CD4-positive, alpha-beta T cell treated with Interleukin-17A for 1 hour (primary cell): ENCODE measurements at places on chromosomes 12 and 14.

- no peak for DNase-seq
These were observed 228.2 kb upstream of the SYT1 start for GRCh38 chr12:78636231-78636855.

DNA sequence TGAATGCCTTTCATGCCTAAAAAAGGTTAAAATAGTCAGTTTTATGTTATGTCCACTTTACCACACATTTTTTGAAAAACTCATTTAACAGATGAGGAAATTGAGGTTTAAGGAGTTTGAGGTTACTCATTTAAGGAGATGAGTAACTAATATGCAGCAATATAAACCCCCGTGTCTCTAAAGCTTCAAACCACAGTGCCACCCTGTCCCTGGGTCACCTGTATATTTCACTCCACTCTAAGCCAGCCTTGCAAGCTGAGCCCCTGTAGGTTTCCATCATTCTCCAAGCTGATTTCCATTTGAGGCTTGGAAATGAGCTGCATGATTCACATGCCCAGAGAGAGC is 64.4 kb downstream of the NUAK1 start:
- no peak for DNase-seq

DNA sequence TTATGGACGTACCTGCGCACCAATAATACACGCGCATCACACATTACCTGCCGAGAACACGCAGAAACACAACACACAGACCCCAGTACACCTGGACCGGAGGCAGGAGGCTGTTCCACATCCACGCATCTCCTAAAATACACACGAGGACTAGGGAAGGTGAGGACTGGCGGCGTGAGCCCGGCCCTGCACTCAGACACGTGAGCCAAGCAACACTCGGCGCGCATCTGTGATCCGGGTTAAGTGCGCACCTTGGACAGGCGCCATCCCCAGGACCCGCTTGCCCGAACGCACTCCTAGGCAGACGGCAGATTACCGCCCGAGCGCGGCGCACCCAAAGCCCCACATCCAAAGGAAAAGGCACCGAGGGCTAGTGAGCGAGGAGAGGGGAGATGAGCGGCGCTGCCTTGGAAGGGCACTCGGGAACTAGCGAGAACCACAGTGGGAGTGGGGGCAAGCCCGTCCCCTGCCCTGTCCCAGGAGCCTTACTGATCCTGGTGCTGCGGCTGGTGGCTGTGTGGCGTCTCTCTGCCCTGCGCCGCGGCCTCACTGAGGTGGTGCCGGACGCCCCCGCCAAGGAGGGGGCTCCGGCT is 417 bp downstream of the GLS2 start:
- no peak for DNase-seq

- DNase-seq, result no peak
These were observed 531.3 kb downstream of the GALC start for GRCh38 chr14:87461704-87462103.

DNA sequence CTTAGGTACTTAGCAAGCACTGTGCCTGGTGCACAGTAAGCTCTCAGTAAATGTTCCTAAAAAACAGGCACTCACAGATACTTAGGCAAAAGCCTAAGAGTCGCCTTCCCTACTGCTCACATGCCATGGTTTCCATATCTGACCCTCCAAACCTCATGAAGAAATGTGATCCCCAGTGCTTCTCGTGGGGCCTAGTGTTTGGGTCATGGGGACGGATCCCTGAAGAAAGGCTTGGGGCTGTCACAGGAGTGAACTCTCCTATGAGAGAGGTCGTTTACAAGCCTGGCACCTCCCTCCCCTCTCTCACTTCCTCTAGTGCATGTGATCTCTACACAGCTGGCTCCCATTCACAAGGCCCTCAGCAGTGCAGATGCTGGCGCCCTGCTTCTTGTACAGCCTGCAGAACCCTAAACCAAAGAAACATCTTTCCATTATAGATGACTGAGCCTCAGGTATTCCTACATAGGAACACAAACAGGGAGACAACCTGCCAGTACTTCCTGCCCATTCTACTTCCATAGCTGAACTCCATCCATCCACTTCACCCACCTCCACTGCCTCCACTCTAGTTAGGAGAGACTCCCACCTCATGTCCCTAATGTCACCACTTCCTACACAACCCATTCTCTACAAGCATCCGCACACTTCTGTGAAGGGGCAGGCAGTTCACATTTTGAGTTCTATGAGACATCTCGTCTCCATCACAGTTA is 2.9 kb downstream of the SLC15A4 start:
- peak; percentile 33 for DNase-seq

GRCh38 chr14:100341301-100342031 is 18.3 kb downstream of the SLC25A47 start:
- DNase-seq, result peak; percentile 38

DNA sequence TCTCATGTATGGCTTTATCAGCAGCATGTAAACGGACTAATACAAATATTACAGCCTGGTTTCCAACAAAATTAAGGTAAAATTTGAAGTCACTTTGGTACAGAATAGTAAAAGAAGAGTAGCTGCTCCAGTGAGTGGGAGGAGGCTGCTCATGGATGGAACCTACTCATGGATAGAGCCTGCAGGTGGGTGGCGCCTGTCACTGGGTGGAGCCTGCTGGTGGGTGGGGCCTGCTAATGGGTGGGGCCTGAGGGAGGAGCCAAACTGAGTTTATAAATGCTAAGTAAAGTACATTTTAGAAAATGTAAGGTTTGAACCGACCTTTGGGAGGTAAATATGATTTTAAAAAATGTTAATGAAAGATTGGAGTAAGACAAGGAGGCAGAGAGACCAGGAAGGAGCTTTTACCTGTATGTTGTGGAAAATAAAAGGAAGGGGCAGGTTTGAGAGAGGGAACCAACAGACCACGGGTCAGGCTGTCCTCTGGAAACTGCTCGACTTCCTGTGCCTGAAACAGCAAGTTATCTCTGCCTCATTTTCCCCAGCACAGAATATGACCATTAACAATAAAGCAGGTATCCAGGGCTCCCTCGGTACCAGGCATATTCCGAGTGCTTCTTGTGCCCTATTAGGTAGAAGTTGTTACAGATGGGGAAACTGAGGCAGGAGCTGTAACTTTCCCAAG is 55.9 kb upstream of the SEL1L start:
- DNase-seq, result no peak

GRCh38 chr12:121905746-121906145 is 12.6 kb upstream of the CFAP251 start:
- no peak for DNase-seq

- DNase-seq, result no peak
These were observed 1.7 kb upstream of the RARG start for GRCh38 chr12:53233671-53234121.

GRCh38 chr12:92558215-92558773 is 144.5 kb upstream of the PLEKHG7 start:
- no peak for DNase-seq

DNA sequence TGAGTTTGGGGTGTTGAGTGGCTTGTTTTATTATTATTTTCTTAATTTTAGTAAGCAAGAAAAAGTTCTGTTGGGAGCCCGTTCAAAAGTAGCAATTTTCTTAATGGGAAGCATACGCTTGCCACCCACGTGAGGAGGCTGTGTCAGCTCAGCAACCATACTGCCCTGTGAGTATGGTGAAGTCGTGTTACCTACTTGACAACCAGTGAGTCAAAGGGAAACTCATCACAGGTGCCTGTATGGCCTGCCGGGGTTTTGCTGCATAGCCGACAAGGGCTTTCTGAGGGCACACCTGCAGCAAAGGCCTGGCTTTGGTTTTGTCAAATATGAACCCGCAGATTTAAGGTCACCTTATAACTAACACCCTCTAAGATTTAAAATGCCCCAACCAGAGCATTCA is 31.1 kb downstream of the PITPNM2 start:
- DNase-seq, result peak; percentile 39

GRCh38 chr12:50317203-50317602 is 33.9 kb upstream of the LIMA1 start:
- no peak for DNase-seq

GRCh38 chr14:101233021-101233366 is 328.3 kb upstream of the DIO3 start:
- DNase-seq, result no peak

GRCh38 chr14:96176275-96176674 is 28.4 kb upstream of the BDKRB2 start:
- no peak for DNase-seq

- no peak for DNase-seq
These were observed 56.3 kb upstream of the KICS2 start for GRCh38 chr12:64278421-64278820.

DNA sequence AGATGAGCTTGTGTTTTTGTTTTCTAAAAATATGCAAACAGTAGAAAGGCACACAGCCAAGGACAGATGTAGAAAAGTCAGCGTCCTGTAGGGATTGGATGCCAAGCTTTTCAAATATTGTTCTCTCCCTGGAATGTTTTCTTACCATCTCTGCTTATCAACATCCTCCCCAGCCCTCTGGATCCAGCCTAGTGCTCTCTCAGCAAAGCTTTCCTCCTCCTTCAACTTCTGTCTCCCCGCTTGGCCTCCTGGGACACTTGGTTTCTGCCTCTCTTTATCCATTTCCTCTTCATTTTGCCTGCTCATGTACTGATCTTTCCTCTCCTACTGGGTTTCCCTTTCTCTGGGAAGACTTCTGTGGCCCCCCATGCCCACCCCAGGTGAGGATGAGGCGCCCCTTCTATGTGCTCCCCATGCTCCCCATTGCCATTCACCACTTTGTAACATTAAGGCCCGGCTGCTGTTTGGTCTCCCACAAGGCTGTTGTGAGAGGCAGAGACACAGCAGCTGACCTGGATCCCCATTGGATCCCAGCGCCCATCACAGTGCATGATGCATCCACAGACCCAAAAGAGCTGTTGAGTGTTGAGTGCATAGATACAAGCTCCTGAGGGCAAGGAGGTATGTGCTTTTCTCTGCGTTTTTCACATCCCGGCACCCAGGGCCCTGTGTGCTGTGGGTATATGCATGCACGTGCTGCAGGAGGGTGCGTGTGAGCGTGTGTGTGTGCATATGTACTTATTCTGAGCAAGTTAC is 38.2 kb downstream of the EVL start:
- no peak for DNase-seq

DNA sequence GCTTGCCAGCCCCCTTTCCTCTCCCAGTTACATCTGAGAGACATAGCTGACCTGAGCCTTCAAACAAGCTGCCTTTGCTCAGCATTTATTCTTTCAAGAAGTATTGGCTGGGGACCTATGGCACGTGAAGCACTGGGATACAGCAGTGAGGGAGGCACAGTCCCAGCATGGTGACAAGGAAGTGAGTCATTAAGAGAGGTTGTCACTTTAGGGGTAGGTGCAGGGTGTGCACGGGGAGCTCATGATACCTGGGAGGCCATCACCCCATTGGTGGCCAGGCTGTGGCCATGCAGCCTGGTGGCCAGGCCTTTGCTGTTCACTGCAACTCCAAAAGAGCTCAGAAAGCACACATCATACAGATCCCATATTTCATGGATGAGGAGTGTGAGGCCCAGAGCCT is 5.7 kb upstream of the KRT75 start:
- DNase-seq, result no peak

GRCh38 chr14:38339696-38340095 is 83.8 kb upstream of the CLEC14A start:
- no peak for DNase-seq

DNA sequence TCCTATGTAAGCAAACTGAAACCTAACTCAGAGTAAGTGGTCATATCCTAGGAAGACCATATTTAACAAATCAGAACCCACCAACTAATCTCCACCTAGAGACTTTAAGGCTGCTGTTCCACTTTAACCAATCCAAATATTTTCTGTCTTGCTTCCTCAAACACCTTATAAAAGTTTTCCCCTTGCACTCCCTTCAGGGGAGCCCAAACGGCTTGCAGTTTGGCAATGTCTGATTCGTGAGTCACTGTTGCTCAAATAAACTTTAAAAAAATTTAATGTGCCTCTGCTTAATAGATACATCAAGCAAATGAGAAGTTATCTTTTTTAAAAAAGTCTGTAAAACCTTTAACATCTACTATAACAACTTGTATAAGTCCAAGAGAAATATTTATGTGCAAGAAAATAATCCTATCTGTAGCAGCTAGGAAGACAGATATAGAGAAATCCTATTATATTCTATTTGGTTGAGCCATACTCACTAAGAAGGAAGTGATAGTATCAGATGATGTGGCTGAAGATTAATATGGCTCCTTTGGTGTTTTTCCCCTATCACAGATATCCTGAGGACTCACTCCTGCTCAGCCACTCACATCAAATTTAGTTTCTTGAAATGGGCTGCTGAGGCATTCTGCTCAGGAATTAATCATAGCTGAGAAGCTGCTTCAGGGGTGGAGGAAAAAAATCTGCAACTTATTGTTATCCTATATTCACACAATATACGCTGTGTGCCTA is 65.1 kb upstream of the DUSP6 start:
- no peak for DNase-seq

- no peak for DNase-seq
These were observed 31.9 kb upstream of the SOS2 start for GRCh38 chr14:50263321-50263720.

DNA sequence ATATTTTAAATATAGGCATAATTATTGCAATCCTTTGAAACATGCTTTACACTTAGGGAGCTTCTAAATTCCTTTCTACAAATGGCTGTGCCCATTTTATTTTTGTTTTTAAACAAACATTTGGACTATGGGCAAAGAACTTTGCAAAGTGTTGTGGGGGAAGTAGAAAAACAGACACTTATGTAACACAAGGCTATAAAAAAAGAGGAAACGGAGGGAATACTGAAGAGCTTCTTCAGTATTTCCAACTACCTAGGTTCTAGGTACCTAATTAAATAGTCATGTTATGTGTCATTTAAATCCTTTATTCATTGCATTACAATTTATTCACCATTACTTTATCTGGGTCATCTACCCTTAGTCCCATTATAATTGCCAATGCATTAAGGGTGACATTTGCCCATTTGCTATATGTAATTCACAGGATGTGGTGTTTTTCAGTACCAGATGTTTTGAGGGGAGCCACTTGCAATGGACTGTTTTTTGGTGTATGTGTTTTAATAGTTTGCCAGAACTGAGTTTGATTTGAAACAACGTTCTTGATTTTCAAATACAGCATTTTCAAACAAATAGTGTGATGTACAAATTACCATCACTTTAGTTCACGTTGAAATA is 1.5 kb upstream of the MSRB3 start:
- no peak for DNase-seq

DNA sequence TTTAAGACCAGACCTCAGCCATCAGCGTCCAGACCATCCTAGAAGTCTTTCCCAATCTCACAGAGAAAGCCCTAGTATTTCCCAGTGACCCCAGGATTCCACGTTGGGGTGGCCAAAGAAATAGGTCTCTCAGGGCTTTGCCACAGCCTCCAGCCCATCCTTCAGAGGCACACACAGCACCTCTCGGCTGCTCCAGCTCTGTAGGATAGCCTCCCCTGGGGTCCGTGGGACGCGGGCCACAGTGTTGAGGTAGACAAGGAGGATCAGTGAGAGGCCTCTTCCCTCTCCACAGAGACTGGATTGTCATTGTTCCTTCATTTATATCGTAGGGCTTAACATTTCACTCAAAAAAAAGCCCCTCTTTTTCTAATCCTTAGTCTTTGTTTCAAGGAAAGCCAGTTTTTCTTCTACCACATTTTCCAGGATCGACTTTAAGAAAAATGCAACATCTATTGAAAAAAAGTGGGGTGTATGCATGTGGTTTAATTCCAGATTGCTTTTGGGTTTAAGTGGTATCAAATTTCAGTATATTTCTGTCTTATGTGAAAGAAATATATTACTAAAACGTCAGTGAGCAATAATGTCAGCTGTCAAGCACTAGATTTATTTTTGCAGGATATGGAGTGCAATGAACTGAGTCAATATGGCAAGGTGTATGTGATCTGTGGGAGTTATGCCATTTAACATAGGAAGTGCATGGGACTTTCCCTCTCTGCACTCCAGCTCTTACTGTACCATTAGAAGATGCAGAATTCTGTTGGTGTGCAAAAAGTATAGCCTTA is 187.5 kb downstream of the MSRB3 start:
- no peak for DNase-seq
